ENCODE measurements at places on chromosomes 16 and 17.
A peak's percentile ranks its signal among the peaks of the same experiment; 100 is the strongest.

GRCh38 chr17:79629548-79630049 lies 18.7 kb upstream of the RBFOX3 start:
- no peak for DNase-seq

- DNase-seq: no peak
Measured at GRCh38 chr17:41537990-41538389, 9.9 kb upstream of the KRT19 start.

- DNase-seq: no peak
Measured at GRCh38 chr17:72922219-72922618, 170.3 kb downstream of the SLC39A11 start.

GRCh38 chr16:11051430-11051829 lies 107.1 kb downstream of the CLEC16A start:
- DNase-seq: no peak

DNA sequence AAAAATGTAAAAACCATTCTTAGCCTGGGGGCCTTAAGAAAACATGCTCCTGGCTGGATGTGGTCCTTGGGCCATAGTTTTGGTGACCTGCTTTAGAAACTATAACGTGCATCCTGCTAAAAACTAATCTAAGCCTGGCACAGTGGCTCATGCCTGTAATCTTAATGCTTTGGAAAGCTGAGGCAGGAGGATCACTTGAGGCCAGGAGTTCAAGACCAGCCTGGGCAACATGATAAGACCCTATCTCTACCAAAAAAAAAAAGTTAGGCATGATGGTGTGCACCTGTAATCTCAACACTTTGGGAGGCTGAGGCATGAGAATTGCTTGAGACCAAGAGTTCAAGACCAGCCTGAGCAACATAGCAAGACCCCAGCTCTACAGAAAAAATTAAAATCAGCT lies 183.8 kb upstream of the CHMP6 start:
- no peak for DNase-seq

DNA sequence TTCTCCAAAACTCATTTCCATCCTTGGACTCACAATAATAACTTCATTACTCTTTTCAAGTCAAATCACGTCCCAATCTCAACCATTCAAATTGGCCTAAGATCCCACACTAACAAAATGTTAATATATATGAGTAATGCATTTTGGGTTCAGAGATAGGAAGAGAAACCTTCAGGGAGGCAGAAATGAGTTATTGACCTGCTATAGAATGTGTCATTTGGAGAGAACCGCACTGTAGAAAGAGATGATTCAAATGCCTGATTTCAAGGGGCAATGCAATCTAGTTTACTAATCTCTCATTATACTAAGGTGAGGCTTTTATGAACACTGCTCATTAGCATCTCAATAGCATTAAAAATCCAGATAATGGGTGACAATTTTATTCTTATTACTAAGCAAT lies 1595.0 kb upstream of the GOT2 start:
- DNase-seq: peak; percentile 3

DNA sequence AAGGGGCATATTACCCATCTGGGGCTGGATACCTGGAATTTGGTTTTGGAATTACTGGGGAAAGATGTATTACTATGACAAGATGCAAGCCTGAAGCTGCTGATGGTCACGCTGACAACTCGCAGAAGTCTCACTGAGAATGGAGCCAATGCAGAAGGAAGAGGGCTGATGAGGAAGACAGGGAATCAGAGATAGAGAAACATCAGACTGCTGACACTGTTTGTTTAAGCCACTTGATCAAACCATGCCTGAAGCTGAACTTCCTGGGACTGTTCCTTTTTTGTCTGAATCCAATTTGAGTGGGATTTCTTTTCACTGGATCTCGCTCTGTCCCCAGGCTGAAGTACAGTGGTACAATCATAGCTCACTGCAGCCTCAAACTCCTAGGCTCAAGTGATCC lies 133.9 kb downstream of the GAS7 start:
- no peak for DNase-seq

- DNase-seq: no peak
Measured at GRCh38 chr17:7043497-7044198, at the start of gene SLC16A11. TSS of gene SLC16A11 (minus strand) at chr17:7044092. CDS start at chr17:7043513, 579 bp downstream.

GRCh38 chr17:28916302-28916934 lies 13.5 kb upstream of the DHRS13 start:
- DNase-seq: no peak

GRCh38 chr16:2003827-2004641 lies 5.6 kb downstream of the ZNF598 start:
- peak; percentile 39 for DNase-seq

DNA sequence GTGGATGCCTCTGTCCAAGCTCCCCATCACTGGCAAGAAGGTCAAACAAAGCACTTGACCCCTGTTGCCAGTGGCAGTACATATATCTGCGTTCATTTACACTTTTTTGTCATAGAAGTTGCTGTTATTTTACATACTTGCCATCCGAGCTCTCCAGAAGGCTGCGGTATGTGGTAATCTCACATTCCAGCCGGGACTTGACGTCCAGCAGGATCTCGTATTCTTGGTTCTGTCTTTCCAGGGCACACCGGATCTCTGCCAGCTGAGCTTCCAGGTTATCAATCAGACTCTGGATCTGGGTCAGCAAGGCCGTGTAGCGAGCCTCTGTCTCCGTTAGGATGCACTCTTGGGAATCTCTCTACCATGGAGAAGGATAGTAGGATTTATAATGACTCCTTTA lies 6.6 kb downstream of the KRT39 start:
- DNase-seq: no peak

DNA sequence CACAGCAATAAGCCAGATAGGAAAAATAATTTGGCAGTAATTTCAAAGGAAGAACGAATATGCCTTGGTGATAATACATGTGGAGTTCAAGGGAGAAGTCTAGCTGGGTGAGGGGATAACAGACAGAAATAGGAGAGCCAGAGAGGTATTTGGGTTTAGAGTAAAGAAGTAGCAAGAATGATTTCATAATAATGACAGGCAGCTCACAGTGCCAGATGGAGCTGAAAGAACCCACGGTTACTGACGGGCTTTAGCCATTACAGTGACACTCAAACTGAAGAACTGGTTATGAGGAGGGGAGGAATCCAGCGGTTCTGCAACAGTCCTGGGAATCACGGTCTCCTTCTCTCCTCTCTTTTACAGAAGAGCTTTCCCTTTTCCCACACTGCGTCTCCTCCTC lies 2.2 kb downstream of the OR4D1 start:
- DNase-seq: no peak

DNA sequence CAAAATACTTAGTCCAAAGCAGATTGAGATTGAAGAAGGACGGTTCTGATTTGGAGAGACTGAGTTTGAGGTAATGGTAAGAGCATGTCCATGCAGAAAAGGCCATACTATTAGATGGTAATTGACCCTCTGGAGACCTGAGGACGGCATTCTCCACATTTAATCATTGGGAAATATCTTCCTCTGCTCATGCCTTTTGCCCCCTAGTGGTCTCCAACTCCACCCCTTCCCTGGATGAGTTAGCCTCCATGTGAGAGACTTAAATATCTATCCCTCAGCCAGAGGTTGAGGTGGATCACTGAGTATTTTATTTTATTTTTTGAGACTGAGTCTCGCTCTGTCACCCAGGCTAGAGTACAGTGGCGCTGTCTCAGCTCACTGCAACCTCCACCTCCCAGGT lies 10.4 kb upstream of the OR3A1 start:
- DNase-seq: no peak

DNA sequence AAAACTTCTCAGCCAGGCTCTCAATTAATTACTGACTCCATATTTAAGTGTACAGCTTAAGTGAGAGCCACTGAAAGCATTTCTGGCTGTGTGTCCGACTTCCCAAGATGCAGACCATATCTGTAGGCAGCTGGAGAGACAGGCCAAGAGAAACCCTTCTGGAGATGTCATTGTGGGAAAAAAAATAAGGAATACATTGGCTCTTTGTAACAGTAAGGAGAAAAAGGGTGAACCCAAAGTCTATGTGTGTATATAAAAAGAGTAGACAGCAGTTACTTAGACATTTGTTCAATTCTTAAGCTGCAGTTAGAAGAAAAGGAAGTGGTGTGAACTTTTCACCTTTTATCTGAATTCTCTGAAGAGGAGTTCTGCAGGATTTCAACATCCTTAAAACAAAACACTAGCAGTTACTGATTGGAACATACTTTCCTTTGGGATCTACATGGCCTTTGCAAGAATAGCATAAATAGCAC lies 21.7 kb downstream of the FAM117A start:
- DNase-seq: no peak

DNA sequence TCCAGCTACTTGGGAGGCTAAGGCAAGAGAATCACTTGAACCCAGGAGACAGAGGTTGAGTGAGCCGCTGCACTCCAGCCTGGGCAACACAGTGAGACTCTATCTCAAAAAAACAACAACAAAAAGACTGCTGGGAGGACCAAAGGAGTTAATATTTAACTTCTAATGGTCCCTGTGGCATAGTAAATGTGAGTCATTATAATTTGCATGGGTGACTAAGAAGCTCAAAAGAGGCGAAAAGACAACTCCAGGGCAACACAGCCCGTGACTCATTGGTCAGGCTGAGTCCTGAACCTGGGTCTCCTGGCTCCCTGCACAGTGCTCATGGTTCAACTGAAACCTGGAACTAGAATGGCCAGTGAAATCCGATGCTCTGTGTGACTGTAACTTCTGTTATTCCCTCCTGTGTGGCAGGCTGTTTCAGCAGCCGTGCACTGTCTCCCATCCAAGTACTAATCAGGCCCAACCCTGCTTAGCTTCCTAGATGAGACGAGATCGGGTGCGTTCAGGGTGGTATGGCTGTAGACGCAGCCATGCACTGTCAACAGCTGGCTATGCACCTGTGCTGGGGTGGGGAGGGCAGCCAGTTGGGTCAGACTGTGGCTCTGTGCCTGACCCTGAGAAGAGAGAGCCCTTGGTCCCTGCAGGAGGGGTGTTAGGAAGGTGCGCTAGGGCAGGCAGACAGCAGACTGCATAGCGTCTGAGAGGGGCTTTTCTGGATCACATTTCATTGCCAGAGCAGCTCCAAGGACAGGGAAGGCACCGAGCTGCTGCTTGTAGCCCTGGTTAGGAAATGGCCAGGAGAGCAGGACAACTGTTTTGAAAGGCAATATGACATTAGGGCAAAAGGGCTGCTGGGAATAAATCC lies 14.5 kb upstream of the GPRC5C start:
- no peak for DNase-seq

DNA sequence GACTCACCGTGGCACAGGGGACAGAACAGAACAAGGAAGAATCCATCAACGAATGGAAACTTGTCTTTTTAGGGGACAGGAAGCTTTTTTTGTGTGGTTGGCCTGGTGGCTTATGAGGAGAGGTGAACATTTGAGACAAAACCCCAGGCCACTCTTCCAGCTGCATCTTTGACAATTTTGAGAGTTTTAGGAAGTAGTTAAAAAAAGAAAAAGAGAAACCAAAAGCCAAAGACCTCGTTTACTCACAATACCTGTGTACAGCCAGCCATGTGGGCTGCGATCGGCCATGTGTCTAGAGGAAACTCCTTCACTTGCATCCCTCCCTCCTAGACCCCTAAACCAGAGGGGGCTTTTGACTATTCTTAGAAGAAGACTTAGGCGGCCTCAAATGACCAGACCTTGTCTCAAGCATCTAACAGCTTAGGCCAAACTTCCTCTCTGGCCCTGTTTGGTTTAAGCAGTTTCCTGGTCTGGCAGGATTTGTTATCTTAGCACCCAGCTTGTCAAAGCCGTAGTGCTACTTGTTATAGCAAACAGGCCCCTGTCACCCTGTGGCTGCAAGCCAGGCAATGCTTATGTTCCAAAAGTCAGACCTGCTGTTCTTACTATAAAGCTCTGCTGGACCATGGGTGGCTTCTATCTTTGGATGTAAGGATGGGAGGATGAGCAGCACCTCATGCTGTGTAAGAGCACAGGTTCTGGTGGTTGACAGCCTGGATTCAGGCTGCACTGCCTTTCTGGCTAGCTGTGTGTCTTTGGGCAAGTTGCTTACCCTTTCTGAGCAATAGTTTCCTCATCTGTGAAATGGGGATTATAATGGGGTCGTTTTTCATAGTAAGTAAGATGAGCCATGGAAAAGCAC lies 17.7 kb downstream of the KSR1 start:
- no peak for DNase-seq

- no peak for DNase-seq
Measured at GRCh38 chr17:74520016-74520434, 11.2 kb downstream of the CD300LB start.

GRCh38 chr17:67377488-67378453 lies 690 bp downstream of the PITPNC1 start:
- DNase-seq: no peak

DNA sequence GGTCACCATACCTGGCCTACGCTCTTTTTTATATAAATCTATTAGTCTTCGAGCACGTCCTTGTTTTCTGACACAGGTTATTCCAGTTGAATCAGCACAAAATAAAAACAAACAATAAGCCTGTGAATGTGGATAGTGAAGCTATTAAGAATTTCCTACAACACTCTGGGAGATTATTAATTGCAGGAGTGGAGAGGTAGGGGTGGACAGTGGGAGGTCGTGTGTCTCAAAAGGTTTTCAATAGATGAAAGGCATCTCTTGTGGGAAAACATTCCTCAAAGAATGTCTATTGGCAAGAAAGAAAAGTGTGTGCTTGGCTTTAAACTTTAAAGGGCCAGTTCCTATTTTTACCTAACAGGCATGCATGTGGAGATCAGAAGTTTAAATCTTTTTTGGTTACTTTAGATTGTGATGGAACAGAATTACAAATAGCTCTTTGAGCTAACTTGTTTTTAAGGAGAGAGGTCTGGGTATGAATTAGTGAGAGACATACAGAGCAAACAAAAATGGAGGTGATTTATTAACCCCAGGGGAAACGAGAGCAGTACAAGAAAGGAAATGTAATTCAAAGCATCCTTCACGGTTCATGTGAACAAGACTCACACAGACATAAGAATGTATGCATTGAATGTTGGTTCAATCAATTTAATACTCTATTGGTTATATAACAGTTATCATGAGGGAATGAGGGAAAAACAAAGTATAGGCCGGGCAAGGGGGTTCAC lies 9.0 kb downstream of the SMYD4 start:
- DNase-seq: peak; percentile 16

- DNase-seq: no peak
Measured at GRCh38 chr16:64280317-64280716, 841.5 kb downstream of the CDH11 start.

- no peak for DNase-seq
Measured at GRCh38 chr17:81052199-81052997, 17.4 kb downstream of the BAIAP2 start.

DNA sequence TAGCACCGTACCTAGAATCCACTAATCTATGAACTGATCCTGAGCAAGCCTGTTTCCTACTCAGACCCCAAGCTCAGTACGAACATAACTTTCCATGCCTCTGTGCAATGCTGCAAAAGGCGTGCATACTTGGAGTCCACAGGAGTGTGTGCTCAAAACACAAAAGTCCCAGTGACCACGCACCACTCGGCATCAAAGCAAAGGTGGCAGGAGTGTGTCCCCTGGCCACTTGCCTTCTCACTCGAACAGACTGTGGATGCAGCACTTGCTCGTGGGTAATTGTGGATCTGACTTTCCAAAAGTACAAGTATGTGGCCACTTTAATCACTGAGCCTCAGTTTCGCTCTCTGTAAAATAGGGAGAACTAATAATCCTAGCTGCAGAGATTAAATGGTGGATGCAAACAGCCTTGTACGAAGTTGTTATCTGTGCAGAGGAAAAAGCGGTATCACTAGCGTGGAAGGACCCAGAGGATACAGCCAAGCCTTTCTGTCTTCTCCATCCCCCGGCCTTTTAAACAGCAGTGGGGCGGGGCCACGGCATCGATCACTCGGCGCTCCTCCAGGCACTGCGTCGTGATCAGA lies 311 bp upstream of the KDM8 start:
- peak; percentile 88 for DNase-seq

- no peak for DNase-seq
Measured at GRCh38 chr16:11245988-11246387, 10.0 kb downstream of the SOCS1 start.
